Esophagus squamous epithelium (tissue), 5 donors: ENCODE measurements at places on chromosomes 7 and 10. TPM values are rescaled to one million over a fixed set of nuclear protein-coding genes. Genes with fewer than 3 reads are reported as not detected.

- DNase-seq, result no peak
Observed at GRCh38 chr7:2567679-2568278, 9.0 kb downstream of the IQCE start.

DNA sequence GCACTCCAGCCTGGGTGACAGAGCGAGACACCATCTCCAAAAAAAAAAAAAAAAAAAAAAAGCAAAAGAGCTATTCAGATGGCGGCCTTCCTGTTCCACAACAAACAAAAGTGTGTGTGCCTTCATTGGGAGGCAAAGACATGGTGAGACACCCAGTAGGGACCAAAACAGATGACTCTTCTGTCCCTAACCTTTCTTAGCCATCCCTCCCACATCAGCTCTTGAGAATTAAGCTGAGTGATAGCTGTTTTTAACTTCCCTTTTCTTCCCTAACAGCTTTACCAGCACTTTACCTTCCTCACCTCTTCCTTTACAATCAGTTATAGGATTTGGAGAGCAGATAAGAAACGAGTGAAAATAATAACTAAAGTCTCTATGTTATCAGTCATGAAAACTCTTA, 48.2 kb downstream of the ARMH3 start:
- DNase-seq, result no peak

Gene PLAC9
- 3.1 TPM for total RNA-seq

DNA sequence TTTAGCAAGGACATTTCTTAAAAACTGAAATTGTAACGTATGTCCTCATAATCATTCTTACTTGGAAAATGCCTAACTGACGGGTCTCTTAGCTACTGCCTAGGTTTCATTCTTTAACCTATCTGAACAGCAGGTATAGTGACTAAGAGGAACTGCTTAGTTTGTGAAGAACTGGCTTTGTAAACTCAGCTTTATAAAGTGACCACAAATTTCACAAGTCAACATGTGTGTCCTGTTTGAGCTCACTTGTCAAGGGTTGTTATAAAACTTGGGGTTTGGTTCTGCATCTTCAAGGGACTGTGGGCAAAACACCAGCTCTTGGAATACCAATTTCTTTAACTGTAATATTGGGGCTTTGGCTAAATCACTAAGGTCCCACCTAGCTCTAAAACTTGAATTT, 32.2 kb downstream of the MRPS33 start:
- DNase-seq, result no peak

Gene OR2A5
- not detected for total RNA-seq

- DNase-seq, result no peak
Observed at GRCh38 chr7:154699417-154699816, 303.5 kb downstream of the PAXIP1 start.

Gene TMEM72
- not detected for total RNA-seq

Gene PRKAR1B
- 10.2 TPM for total RNA-seq

Gene HIBADH
- 21.5 TPM for total RNA-seq

GRCh38 chr7:159095979-159096411, 48.7 kb downstream of the VIPR2 start:
- no peak for DNase-seq

- DNase-seq, result no peak
Observed at GRCh38 chr10:93299195-93299594, 182.9 kb downstream of the MYOF start.

- DNase-seq, result no peak
Observed at GRCh38 chr7:1914321-1914720, 244.2 kb downstream of the ELFN1 start.
